ENCODE measurements at places on chromosomes 4 and X. TPM values are rescaled to one million over a fixed set of nuclear protein-coding genes. Genes with fewer than 3 reads are reported as not detected.

GRCh38 chr4:27414887-27415731 is 554.5 kb downstream of the STIM2 start:
- no peaks in the 10 kb centered on the region for H3K4me1 ChIP-seq
- no peak overlapping the region for H3K4me3 ChIP-seq
- no peaks in the 10 kb centered on the region for H3K27me3 ChIP-seq
- H3K36me3 ChIP-seq, result no peaks in the 10 kb centered on the region
- H3K27ac ChIP-seq, result no peak overlapping the region

The FAM13A gene
- total RNA-seq, result 16.5 TPM

GRCh38 chrX:130280901-130281300 is 12.2 kb upstream of the ZNF280C start:
- DNase-seq, result no peak
- H3K36me3 ChIP-seq, result no peaks in the 10 kb centered on the region
- no peaks in the 10 kb centered on the region for H3K4me1 ChIP-seq
- H3K4me3 ChIP-seq, result no peak overlapping the region
- no peaks in the 10 kb centered on the region for H3K27me3 ChIP-seq

DNA sequence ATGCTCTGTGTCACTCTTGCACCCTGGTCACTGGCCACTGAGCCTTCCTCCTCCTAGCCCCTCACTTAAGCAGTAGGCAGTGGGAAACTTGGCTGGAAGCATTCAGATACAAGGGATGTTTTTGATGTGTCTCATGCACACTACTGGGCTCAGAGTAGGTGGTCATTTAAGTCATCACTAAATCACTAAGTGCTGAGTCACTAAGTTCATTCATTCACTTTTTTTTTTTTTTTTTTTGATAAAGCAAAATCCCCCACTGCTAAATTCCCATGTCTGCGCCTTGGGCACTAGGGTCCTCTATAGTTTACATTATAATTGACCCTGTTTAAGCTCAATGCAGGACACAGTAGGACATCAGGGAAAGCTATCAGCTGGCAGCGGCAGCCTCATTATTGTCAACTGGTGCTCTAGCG is 182.4 kb upstream of the MBNL3 start:
- DNase-seq, result peak; percentile 42
- peaks cover 42% of the 10 kb centered on the region for H3K27me3 ChIP-seq
- no peak overlapping the region for H3K27ac ChIP-seq
- H3K4me1 ChIP-seq, result peaks cover 3% of the 10 kb centered on the region
- H3K4me3 ChIP-seq, result no peak overlapping the region
- H3K36me3 ChIP-seq, result no peaks in the 10 kb centered on the region

Measured in H1 (cell line).